ENCODE measurements at places on chromosomes 11 and 22.

DNA sequence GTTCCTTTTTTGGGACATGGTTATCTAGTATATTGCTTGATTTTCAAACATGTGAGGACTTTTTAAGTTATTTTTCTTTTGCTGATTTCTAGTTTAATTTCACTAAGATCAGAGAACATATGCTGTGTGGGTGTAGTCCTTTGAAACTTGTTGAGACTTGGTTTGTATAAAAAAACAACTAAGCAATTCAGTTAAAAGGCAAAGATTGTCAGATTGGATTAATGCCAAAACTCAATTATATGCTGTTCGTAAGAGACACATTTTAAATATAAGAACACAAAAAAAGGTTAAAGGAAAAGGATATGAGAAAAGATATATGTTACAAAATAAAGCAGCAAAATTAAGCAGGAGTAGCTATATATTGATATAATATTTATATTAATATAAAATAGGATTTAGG, 17.8 kb upstream of the RRM1 start:
- no peak for DNase-seq

DNA sequence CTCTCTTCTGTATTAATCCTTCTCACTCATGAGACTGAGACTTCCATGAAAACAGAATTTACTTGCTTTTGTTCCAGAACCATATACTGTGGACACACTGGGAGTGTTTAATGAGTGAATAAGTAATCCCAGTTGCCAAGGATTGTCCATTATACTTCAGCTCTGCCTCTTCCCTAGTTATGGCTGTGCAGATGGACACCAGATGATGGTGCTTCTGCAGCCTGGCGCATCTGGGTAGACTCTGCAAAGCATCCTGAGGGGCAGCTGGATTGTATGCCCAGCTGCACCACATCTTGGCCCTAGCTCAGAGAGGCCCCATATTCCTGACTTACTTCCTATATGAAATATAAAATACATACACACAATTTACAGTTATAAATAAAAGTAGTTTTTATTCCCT, 43.5 kb downstream of the DBX1 start:
- no peak for DNase-seq

DNA sequence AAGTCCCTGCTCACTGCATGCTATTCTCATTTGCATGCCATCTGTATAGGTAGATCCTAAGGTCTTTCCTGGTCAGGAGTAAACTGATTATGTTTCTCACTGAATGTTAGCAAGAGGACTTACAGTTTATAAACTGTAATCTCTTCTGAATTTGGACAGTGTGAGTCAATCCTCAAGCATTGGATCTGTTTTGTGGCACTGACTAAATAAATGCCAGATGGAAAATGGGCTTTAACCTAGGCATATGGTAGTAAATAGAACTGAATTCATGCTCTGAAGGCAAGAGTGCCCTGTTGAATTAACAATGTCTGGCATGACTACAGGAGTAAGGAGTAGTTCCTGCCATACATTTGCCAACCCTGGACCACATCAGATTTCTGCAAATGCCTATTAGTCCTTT, 11.4 kb downstream of the FAM181B start:
- no peak for DNase-seq

DNA sequence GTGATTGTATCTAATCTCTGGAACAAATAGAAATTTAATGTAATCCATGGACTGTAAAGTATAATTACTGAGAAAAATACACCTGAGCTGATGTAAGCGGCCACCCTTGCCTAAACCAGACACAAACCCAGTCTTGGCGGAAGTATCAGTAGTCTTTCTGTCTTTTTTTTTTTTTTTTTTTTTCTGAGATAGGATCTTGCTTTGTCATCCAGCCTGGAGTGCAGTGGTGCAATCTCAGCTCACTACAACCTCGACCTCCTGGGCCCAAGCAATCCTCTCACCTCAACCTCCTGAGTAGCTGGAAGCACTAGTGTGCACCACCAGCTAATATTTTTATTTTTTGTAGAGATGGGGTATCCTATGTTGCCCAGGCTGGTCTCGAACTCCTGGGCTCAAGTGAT, 5.5 kb upstream of the CXCR5 start:
- DNase-seq: no peak

DNA sequence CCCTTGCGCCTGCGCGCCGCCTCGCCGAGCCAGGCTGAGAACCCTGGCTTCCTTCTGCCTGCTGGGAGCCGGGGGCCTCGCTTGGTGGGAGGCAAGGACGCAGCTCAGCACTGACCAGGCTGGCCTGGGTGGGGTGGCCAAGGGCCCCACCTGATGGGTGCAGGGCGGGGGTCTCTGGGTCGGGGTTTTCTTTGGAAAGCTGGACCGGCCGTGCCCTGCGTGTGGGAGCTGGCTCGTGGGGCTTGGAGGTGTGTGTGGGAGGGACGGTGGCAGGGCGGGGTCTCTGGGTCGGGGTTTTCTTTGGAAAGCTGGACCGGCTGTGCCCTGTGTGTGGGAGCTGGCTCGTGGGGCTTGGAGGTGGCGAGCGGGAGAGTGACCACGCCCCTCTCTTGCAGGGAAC, 6.2 kb downstream of the GRAMD4 start:
- DNase-seq: no peak

- no peak for DNase-seq
These were observed 1.8 kb upstream of the CCND1 start for GRCh38 chr11:69638941-69639681.

DNA sequence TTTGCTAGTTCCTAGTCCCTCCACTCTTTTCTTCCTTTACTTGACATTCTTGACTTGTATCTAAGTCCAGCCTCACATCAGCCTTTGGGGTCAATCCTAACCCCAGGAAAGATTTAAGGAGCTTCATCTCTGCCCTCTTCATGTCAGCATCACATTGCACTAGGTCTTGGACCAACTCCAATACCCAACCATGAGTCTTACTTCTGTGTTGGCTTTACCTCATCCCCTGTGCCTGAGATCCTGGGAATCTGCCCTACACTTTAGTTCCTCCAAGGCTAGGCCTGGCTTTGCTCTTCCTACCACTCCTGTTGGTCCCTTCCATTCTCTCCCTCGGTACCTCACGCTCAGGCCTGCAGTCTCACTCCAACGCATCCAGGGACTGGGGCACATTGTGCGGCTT, 117.0 kb downstream of the SLC1A2 start:
- no peak for DNase-seq

DNA sequence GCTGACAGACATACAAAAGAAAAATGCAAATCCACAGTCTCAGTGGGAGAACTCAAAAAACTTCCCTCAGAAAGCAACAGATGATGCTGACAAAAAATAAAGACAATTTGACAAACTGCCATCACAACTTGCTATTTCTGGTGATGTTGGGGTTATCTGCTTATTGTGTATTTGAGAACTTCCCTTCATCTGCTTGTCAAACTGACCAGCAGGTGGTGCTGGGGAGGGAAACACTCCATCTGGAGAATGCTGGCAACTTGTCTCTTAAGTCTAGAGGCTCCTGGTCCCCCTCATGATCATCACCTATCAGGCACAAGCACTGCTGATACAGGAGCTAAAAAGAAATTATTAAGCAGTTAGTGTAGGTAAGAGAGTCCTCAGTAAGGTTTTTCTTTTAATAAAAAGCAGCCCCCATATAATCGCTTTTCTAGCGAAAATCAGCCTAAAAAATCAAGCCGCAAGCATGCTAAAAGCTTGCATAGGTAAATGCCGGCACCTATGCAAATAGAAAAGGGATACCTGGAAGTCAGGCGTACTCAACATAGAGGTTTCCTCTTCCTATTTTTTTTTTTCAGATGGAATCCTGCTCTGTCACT, 9.8 kb upstream of the FAM111B start:
- DNase-seq: peak; percentile 48

DNA sequence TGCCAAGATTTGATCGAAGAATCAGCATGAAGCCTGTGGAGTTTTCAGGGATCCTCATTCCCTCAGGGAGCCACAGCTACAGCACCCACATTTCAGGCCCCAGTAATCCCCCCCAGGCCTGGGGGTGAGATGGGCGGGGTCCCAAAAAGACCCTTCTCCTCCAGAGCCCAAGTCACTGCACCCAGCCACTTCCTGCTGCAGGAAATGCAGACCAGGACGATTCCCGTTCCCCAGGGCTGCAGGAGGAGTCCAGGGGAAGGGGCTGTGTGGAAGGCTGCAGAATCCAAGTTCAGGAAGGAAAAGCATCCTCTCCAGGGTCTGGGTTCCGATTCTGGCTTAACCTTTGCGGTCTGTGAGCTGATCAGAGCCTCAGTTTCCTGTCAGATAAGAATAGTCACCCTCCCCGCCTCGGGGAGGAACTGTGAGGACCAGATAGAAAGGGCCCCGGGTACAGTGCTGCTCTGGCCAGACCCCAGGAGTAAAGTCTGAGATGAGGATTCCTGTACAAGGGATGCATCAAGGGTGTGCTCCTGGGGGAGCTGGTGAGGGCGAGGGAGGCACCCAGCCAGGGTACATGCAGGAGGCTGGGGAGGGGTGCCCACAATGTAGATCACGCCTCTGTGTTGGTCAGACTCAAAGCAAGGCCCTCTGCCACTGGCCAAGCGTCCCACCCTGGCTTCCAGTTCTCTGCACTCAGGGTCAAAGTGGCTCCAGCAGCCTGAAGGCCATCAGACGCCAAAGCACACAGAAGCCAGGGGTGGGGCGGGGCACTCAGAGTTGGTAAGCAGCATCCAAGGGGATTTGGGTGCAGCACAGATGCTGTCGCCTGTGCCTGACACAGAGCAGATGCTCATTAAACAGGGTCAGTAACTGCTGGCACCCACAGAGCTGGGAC, 30.1 kb upstream of the TP53I11 start:
- DNase-seq: no peak

DNA sequence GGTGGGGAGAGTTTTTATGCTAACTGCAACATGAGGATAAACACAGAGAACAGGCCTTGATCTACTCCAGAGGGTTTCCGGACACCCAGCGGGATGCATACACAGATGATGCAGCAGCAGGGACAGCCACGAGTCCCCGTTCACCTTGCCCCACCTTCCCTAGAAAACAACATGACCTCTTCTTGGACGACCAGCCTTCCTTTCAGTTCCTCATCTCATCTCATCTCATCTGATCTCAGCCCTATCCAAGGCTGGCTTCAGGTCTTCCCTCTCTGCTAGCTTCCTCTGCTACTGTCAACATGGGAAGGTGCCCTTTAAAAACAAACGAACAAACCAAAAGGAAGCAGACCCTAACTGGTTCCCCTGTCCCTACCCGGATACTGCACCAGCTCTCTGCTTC, 1356.2 kb downstream of the TBC1D22A start:
- DNase-seq: no peak

DNA sequence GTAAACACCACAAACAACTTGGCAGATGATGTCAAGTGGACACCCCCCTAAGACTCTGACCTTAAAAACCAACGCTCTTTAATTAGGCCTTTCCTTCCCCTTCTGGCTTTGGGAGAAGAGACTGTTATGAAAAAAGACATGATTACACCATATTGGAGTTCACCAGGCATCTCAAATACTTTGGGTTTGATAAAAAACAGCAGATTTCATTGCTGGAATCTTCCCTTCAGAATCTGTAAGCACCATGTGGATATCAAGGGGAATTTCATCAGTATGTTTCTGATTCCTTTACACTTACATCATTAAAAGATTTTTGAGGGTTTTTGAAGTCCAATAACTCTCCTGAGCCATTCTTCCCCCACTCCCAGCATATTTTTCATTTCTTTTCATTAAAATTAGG, 85.6 kb downstream of the KIRREL3 start:
- DNase-seq: no peak

GRCh38 chr11:4559527-4560440, 14.8 kb downstream of the OR52M1 start:
- DNase-seq: no peak

GRCh38 chr11:121225382-121225781, 67.2 kb upstream of the SC5D start:
- no peak for DNase-seq

GRCh38 chr11:127268932-127269331, 268.4 kb upstream of the KIRREL3 start:
- DNase-seq: no peak

DNA sequence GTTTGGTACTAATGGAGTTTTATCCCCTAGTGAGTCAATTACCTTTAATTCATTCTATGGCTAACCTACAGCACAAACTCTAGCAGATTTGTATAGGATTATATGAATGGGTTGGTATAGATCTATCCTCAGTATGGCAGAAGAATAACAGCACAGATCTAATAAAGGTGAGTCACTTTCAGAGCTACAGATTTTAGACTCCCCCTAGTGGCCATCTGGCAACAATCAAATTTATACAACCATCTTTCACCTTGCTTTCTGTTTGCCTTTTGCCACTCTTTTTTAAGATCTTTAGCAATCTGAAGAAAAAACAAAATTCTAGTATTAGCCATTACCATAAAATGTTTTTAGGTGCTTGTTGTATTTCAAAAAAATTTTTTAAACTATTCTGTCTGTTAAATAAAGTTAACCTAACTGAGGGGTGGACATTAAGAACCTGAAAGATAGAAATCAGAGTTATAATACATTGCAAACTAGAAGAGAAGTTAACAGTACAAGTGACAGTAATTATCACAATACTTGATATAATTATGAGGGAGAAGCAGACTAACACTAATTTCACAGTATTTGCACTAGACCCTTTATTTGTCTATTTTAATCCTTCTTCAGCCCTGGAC, 25.8 kb downstream of the DDIAS start:
- DNase-seq: no peak

DNA sequence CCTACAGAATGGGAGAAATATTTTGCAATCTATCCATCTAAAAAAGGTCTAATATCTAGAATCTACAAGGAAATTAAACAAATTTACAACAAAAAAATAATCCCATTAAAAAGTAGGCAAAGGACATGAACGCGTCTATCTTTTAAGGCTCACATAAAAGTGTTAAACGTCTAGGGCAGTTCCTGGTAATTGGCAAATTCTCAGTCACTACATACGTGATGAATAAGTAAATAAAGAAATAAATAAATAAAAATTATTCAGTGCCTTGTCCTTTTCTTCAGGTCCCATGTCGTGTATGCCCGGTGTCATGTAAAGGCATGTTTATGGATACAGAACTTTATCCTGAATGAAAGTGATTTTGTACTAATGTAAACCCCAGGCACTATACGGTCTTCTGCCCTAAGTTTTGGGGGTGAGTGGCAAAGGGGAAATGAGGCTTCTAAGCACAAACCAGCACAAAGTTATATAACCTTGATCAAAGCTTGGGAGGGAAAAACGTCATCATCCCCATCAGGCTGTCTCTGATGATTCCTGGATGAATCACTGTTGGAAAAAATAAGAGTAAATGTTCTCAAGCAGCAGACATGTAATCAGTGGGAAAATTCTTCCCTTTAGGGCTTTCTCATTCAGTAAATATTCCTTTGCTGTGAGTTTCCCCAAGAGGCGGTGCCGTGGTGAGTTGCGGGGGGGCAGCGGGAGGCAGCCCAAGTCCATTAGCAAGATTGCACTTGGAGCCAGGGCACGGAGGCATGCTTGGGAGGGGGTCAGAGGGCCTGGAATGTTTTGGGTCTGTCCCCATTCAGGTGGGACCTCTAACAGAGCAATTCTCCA, 30.4 kb upstream of the MICAL2 start:
- no peak for DNase-seq

GRCh38 chr11:35484435-35484834, 41.0 kb downstream of the PAMR1 start:
- no peak for DNase-seq

DNA sequence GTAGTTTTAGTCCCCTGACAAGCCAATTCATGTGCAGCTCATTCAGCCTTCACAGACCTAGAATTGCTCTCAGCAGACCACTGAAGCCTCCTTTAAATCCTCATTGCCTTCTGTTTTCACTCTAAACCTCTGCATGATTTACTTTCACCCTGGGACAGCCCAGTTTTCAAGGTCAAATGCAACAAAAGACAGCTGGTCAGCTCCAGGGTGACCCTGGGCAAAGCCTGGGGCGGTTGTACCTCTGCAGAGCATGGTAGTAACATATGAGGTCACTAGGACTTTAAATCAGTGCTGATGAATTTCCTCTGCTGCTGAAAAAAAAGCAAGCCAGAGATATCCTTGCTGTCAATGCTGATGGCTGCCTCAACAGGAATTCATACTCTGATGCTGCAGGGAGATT, 62.2 kb downstream of the SERGEF start:
- no peak for DNase-seq
